Activated CD4-positive, alpha-beta T cell treated with anti-CD3 and anti-CD28 coated beads, Interleukin-2, amount 10 ng/mL, durations not matched to agents 7 days and 5 days (primary cell): ENCODE measurements at places on chromosomes 4 and X. TPM values are rescaled to one million over a fixed set of nuclear protein-coding genes. Genes with fewer than 3 reads are reported as not detected.

The USP26 gene
- total RNA-seq: not detected

The BTC gene
- total RNA-seq: not detected

The CLDN2 gene
- not detected for total RNA-seq

The PAGE5 gene
- total RNA-seq: not detected

The GIMD1 gene
- total RNA-seq: not detected

The CDKL2 gene
- total RNA-seq: 0.74 TPM

The SPANXA1 gene
- not detected for total RNA-seq

DNA sequence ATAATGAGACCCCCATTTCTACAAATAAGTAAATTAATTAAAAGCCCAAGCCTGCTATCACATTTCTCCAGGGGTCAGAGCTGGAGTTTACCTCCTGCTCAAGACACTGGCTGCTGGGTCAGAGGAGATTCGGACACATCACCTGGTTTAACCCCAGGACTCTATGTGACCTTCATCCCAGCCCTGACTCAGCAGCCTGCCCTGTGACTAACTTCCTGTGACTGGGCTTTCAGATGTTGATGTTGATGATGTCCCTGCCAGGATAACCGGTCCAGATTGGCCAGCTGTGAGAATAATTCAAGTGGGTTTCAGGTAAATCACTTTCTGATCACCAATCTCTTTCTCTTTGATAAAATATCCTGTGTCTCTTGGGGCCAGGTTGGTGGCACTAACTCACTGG is 102.4 kb upstream of the MAML3 start:
- no peaks in the 10 kb centered on the region for H3K36me3 ChIP-seq
- no peak for DNase-seq
- H3K4me3 ChIP-seq: no peak overlapping the region
- H3K4me1 ChIP-seq: peaks cover 17% of the 10 kb centered on the region

GRCh38 chrX:67720344-67720743 is 176.5 kb downstream of the AR start:
- no peak overlapping the region for H3K27ac ChIP-seq
- no peaks in the 10 kb centered on the region for H3K27me3 ChIP-seq
- no peak for DNase-seq

DNA sequence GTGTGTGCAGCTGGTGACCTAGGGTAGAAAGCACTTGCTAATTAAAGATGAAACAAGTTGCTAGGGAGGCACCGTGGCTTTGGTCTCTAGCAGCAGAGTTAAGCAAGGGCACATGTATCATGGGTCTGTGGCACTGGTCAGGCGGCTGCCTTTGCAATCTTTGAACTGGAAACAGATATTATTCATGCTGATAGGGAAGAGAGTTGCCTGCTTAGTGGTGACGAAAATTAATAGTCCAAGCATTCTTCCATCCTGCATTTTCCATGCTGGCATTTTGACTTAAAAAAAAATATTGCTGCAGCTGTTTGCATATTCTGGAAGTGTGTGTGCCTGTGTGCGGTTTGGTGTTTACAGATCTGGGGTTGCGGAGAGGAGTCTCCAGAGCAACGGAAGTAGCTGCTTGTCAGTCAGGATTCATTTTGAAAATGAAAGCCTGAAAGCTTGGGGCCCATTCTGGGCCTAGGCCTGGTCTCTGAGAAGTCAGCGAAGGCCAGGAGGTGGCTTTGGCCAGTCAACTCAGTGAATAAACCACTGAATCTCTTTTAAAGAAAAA is 2.3 kb upstream of the SOWAHD start:
- H3K27ac ChIP-seq: peak overlapping the region; percentile 97
- peak overlapping the region; percentile 74 for H3K4me3 ChIP-seq
- H3K36me3 ChIP-seq: no peaks in the 10 kb centered on the region
- no peaks in the 10 kb centered on the region for H3K27me3 ChIP-seq

- peak; percentile 22 for DNase-seq
- no peak within 1 kb of the TSS for H3K27ac ChIP-seq
- peaks cover 52% of the 10 kb centered on the region for H3K27me3 ChIP-seq
- H3K4me1 ChIP-seq: peaks cover 11% of the 10 kb centered on the region
- H3K36me3 ChIP-seq: no peaks in the 10 kb centered on the region
Measured at GRCh38 chr4:76897536-76898384, at the start of gene SOWAHB. SOWAHB (minus strand) TSS chr4:76898144; CDS start chr4:76897849, 295 bp downstream.

DNA sequence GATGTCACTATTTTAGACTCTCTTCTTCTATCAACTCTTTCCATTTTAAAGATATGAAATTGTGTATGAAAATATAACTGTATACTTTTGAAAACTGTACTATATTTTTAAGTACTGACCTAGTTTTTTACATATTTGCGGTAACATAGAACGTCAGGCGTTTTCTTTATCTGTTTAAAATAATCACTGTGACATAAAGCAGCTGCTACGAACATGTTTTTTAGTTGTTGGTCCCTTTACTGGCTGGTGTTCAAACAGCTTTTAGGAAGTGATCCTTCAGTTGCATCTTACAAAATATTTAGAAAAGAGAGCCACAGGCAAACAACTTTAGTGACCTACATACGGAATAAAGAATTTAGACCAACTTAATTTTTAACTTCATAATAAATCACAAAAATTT is 73.1 kb downstream of the METTL14 start:
- DNase-seq: no peak
- H3K36me3 ChIP-seq: peaks cover 11% of the 10 kb centered on the region
- no peaks in the 10 kb centered on the region for H3K27me3 ChIP-seq
- H3K4me3 ChIP-seq: no peak overlapping the region
- H3K4me1 ChIP-seq: no peaks in the 10 kb centered on the region
- H3K27ac ChIP-seq: no peak overlapping the region

GRCh38 chrX:151697522-151697921 is 2.3 kb downstream of the PRRG3 start:
- H3K27me3 ChIP-seq: peaks cover 18% of the 10 kb centered on the region
- no peak overlapping the region for H3K27ac ChIP-seq
- no peaks in the 10 kb centered on the region for H3K4me1 ChIP-seq
- H3K36me3 ChIP-seq: no peaks in the 10 kb centered on the region

GRCh38 chrX:11309220-11309619 is 16.0 kb downstream of the AMELX start:
- H3K36me3 ChIP-seq: no peaks in the 10 kb centered on the region
- H3K4me3 ChIP-seq: no peak overlapping the region
- no peaks in the 10 kb centered on the region for H3K27me3 ChIP-seq
- H3K4me1 ChIP-seq: no peaks in the 10 kb centered on the region
- no peak for DNase-seq

- no peak for DNase-seq
- no peak overlapping the region for H3K4me3 ChIP-seq
- no peaks in the 10 kb centered on the region for H3K27me3 ChIP-seq
- no peak overlapping the region for H3K27ac ChIP-seq
Measured at GRCh38 chr4:102168580-102168979, 176.7 kb downstream of the SLC39A8 start.
